Activated naive CD4-positive, alpha-beta T cell treated with anti-CD3 and anti-CD28 coated beads, Interleukin-2, amount 50 U/mL, for 16 hours (primary cell): ENCODE measurements at places on chromosomes 11 and 22.

GRCh38 chr22:38705235-38706100 lies at the start of gene GTPBP1:
Gene GTPBP1, plus strand, starts transcription at chr22:38705944. Its CDS starts 12 bp downstream, at chr22:38705956.
- DNase-seq: peak; percentile 96

GRCh38 chr11:45331839-45332238 lies 45.7 kb upstream of the SYT13 start:
- no peak for DNase-seq

GRCh38 chr11:14396273-14396672 lies 37.3 kb upstream of the RRAS2 start:
- no peak for DNase-seq

DNA sequence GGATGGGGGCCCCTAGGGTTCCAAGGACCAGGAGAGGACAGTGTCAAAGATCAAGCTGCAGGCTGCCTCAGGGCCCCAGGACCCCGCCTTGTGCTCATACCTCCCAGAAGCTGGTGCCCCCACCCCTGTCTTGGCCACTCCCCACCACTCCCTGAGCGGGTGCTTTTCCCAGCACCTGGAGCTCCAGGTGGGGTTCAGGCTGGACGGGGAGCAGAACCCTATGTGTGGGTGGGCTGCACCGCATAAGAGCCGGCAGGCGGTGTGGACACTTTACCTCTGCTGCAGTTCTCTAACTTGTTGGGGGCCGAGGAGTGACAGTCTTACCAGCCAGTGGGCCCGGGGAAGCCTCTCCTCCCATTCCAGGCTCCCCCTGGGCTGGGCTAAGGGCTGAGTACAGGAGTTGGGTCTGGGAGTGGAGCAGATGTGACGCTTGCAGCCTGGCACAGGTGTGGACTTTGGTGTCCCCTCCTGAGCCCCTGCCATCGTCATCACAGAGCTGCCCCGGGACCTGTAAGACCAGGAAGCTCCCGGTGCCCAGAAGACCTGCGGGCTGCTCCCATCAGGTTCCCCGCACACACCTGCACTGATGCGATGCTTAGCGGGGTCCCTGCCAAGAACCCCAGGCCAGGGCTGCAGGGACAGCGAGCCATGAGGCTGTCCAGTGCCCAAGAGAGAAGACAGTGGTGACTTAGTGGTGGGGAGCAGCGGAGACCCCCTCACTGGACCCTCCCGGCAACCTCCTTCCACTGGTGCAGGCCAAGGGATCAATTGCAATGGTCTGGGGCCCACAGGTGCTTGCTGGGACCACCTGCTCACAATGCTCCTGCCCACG lies 674.5 kb downstream of the BRD1 start:
- DNase-seq: no peak

DNA sequence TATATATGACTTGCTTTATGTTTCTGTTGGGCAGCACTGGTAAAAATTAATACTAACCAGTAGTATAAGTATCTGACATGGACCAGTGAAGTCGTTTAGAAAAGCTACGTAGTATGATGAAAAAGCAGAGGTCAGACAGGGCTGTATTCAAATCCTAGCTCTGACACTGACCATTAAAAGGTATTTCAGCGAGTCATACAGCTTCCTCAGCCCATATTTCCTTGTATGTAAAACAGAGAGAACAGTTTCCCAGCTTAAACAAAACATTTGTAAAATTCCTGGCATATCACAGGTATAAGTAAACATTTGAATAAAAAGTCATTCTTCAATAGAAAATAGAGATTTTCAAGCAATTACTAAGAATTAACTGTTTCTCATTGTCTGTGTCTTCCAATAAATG lies 4.2 kb downstream of the NOX4 start:
- DNase-seq: no peak

DNA sequence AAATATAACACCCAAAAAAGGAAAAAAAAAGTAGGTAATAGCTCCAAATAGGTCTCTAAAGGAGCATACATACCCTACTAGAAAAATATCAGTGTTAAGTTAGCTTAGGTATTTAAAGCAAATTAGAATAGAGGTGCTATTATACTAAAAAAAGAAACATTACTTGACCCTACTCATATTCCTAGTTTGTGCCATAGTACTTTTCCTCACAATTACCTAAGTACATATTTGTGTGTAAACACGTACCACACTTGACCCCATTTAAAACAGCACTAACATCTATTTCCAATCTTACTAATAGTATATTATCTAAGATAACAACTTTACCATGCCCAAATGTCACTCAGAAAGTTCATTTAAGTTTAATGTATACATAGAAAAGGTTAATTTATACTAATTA lies 57.7 kb downstream of the PICALM start:
- DNase-seq: no peak

- no peak for DNase-seq
Measured at GRCh38 chr22:19121631-19122142, 525 bp downstream of the DGCR2 start.

- no peak for DNase-seq
Measured at GRCh38 chr11:134636071-134636470, 224.0 kb upstream of the B3GAT1 start.

DNA sequence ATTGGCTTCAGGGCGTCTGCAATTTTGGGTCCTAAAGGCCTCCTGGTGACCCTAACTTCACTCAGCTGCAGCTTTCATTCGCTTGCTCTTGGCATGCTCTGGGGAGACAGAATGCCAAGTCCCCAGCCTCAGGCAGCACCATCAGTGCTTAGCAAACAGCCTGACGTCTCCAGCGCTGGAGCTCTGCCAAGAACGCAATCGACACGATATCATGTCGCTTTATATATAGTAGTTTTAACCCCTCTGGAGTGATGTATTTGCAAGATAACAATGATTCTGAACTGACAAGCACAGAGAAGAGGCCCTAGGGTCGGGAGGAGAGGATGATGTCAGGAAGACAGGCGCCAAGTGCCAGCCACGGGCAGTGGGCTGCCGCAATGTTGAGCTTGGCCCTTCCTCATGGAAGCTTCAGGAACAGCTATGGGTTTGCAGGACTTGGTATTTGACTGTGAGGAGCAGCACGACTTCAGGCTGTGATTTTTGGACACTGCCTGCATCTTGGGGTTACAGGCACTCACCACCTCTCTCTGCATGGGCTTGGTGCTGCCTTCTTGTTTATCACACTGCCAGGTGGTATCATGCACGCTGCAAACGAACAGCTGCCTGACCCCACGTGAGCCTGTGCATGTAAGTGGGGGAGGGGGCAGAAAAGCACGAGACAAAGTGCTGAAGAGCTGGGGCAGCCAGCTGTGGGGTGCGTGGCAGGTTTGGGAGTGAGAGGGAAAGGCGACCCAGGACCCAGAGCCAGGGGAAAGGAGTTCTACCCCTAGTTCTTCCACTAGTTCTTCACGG lies 26.1 kb downstream of the B3GAT1 start:
- DNase-seq: no peak

GRCh38 chr11:44608991-44609782 lies 43.7 kb downstream of the CD82 start:
- no peak for DNase-seq

- no peak for DNase-seq
Measured at GRCh38 chr22:23399367-23400285, 180.5 kb downstream of the IGLL1 start.

- DNase-seq: no peak
Measured at GRCh38 chr11:72787216-72788104, 6.4 kb downstream of the STARD10 start.

- no peak for DNase-seq
Measured at GRCh38 chr11:125211191-125211947, 46.8 kb downstream of the PKNOX2 start.

- DNase-seq: no peak
Measured at GRCh38 chr11:79273781-79274180, 167.0 kb downstream of the TENM4 start.

- DNase-seq: peak; percentile 4
Measured at GRCh38 chr22:20584029-20584871, 76.8 kb downstream of the MED15 start.

GRCh38 chr11:68117853-68118470 lies 3.2 kb downstream of the CHKA start:
- no peak for DNase-seq

DNA sequence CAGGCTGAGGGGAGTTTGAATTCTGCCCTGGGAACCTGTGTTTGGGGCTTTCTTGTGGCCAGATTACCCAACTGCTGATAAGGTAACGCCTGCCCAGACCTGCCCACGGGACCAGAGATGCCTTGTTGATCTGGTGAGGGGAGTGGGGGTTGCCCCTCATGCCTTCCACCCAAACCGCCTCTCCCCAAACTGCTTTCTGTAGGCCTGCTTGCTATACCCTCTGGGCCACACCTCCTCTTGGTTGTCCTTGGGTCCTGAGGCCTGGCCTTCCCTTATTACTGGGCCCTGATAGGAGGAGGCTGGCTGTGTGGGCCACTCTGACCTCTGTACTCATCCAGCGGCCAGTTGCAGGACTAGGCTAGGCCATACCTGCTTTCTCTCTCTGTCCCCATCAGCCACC lies 3.4 kb downstream of the P2RY2 start:
- no peak for DNase-seq

DNA sequence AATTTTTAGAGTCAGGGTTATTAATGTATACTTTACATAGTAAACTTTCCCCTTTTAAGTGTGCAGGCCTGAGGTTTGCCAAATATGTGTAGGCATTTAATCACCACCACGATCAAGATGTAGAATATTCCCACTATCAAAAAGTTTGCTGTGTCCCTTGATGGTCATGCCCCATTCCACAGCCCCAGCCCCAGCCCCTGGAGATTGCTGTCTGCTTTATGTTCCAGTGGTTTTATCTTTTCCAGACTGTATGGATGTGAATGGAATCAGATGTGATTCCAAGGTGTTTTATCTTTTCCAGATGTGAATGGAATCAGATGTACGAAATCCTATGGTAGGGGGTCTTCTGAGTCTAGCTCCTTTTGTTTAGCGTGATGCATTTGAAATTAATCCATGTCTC lies 93.1 kb upstream of the B3GAT1 start:
- DNase-seq: no peak

GRCh38 chr22:26589367-26589844 lies 526 bp downstream of the TPST2 start:
- DNase-seq: peak; percentile 42

DNA sequence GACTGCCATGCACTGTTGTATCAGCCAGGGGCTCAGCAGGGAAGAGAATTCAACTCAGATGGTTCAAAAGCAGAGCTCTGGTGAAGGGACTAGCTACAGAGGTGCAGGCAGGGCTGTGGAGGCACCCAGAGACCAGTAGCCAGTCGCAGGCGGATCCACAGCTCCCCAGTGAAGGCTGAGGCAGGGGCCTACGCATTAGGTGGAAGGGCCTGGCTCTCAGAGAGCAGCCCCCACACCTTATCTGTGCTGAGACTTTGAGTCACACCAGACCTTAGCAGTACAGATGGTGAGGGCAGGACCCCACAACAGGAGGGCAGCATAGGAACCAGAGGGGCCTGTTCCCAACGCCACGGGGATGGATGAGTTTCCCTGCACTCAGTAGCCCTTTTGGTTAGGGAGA lies 189.6 kb downstream of the DSCAML1 start:
- DNase-seq: no peak

- DNase-seq: no peak
Measured at GRCh38 chr22:48943567-48944432, 883.9 kb downstream of the BRD1 start.

- DNase-seq: no peak
Measured at GRCh38 chr22:39522567-39523300, 2.4 kb downstream of the ATF4 start.

GRCh38 chr11:134069426-134070341 lies 812 bp downstream of the JAM3 start:
- DNase-seq: no peak
